Fibroblast of the aortic adventitia (primary cell): ENCODE measurements at places on chromosomes 4 and X. TPM values are rescaled to one million over a fixed set of nuclear protein-coding genes. Genes with fewer than 3 reads are reported as not detected.

DKK2 gene
- 0.27 and 0.82 TPM in 2 replicates for total RNA-seq

TCEAL5 gene
- not detected in 2 replicates for total RNA-seq

OCIAD1 gene
- total RNA-seq: 128 and 181 TPM in 2 replicates

POU3F4 gene
- not detected in 2 replicates for total RNA-seq

TCEANC gene
- 3.9 and 4.2 TPM in 2 replicates for total RNA-seq

TLL1 gene
- 0.09 and 1.5 TPM in 2 replicates for total RNA-seq

MXRA5 gene
- total RNA-seq: 4.7 and 8.5 TPM in 2 replicates
